GM12865 (cell line): ENCODE measurements at places on chromosomes 2 and 18.

DNA sequence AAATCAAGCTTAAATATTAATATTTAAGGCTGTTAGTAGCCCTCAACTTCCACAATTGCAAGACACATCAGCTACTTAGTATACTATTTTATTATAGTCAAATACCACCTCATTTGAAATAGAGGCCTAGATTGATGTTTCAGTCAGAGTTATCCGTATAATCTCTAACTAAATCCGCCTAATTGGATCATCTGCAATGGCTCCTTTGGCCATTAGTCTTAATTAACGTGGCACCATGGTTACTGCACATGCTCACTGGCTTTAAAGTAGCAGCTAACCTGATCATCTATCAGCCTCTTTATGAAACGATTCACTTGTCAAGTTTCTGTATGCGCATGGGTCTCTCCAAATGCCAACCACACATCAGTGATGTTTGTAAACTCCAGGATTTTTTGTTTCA is 112.3 kb downstream of the COLEC12 start:
- no peak for DNase-seq

- DNase-seq = no peak
Observed at GRCh38 chr18:52435301-52435700, 95.3 kb downstream of the DCC start.

- no peak for DNase-seq
Observed at GRCh38 chr2:124034265-124034664, 9.2 kb downstream of the CNTNAP5 start.

GRCh38 chr2:186199029-186199428 is 287.0 kb upstream of the ZC3H15 start:
- DNase-seq = no peak

GRCh38 chr2:152790883-152791282 is 72.5 kb downstream of the ARL6IP6 start:
- DNase-seq = no peak

GRCh38 chr2:29063646-29064345 is 10.5 kb downstream of the PCARE start:
- DNase-seq = no peak

DNA sequence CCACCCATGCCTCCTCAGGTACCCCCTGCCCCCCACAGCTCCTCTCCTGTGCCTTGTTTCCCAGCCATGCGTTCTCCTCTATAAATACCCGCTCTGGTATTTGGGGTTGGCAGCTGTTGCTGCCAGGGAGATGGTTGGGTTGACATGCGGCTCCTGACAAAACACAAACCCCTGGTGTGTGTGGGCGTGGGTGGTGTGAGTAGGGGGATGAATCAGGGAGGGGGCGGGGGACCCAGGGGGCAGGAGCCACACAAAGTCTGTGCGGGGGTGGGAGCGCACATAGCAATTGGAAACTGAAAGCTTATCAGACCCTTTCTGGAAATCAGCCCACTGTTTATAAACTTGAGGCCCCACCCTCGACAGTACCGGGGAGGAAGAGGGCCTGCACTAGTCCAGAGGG is 803 bp upstream of the DES start:
- DNase-seq = no peak
